IMR-90 (cell line): ENCODE measurements at places on chromosomes 4 and X.

DNA sequence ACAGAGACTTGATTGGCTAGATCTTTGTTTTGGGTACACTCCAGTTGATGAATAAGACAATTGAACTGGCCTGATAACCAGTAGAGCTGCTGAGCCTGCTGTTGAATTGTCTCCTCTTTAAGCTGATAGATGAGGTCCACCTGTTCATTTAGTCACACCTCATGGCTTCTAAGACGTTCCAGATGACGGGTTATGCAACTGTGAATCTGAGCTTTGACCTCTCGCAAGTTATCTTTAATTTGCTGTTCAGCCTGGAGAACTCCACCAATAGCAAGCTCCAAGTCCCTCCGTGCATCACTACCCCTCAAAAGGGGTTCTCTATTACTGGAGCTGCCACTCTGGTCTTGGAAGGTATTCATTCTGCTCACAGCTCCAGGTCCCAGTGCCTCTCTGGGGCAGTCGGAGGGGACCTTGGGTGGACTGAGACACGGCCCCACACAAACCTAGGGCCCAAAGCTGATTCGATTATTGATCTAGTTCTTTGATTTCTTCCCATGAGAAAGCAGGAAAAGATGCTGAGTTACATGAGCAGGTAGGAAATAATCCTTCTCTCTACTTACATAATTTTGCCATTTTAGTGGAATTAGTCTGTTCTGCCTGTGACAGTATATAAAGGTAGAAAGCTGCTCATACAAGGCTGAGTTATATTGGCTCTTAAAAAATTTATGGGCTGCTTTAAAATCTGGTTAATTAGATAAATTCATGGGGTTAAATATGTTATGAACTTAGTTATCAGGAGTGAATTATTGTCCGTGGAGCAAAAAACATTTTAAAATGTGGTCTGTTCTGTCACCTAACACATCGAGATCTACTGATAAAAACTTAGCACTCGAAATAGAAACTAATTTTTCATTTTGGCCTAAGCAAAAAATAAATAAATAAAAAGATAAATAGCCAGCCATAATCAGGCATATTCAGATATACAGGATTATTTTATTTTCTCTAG lies 6.8 kb downstream of the MMAA start:
- DNase-seq, result no peak

DNA sequence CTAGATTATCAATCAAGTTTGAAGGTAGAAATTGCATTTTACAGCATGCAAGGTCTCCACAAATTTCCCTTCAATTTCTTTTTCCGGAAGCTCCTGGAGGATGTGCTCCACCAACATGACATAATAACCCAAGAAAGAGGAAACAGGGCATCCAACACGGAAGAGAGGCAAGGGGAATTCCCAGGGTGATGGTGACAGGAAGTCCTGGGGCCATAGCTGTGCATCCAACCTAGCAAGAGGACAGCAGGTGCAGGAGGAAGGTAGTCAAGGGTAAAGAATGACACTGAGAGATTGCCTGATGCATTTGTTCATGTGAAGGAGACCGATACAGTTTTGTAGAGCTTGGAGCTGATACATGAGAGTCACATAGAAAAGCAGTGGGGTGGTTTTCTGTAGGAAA lies 115.7 kb upstream of the LSM6 start:
- no peak for DNase-seq

DNA sequence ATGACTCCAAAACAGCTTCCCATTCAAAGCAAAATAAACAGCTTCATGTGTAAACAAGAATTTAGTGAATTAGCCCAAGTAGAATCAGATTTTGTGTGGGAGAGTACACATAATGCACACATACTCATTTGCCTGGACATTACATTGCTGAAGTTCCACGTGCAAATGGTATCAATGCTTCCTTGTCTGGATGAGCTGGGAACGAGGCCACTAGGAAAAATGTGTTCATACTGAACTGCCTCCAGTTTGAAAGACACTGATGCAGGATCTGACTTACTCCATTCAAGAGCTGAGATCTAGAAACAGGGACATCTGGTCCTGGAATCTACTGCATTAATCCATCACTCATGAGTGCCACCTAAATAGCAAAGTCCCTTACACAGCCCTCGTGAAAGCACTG lies 228.0 kb downstream of the APBB2 start:
- DNase-seq, result no peak

GRCh38 chrX:153060095-153060445 lies 3.8 kb downstream of the PNMA3 start:
- DNase-seq, result no peak

DNA sequence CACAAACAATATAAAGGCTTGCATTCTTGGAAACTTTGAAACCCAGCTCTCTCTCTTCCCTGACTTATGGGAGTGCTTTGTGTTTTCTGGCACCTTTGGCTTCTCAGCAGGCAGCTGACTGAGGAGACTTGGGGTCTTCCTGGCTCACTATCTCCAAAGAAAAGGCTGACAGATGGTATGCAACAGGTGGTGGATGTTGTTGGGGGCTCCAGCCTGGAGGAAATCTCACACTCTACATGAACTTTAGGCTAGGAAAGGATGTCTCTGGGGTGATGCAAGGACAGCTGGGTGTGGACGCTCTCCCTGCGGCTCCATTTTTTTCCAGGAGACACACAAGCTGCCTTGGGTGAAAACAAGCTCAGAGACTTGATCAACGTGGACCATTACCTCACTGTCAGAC lies 67.4 kb downstream of the DNAAF6 start:
- DNase-seq, result no peak

- no peak for DNase-seq
Observed at GRCh38 chrX:38516196-38516774, 45.1 kb upstream of the TSPAN7 start.

- DNase-seq, result no peak
Observed at GRCh38 chr4:43332052-43332425, 439.5 kb downstream of the GRXCR1 start.

- DNase-seq, result no peak
Observed at GRCh38 chr4:176886135-176886534, 93.4 kb upstream of the VEGFC start.

GRCh38 chr4:173855015-173855414 lies 325.0 kb upstream of the HAND2 start:
- no peak for DNase-seq
